ENCODE measurements at places on chromosomes 1 and 21.

DNA sequence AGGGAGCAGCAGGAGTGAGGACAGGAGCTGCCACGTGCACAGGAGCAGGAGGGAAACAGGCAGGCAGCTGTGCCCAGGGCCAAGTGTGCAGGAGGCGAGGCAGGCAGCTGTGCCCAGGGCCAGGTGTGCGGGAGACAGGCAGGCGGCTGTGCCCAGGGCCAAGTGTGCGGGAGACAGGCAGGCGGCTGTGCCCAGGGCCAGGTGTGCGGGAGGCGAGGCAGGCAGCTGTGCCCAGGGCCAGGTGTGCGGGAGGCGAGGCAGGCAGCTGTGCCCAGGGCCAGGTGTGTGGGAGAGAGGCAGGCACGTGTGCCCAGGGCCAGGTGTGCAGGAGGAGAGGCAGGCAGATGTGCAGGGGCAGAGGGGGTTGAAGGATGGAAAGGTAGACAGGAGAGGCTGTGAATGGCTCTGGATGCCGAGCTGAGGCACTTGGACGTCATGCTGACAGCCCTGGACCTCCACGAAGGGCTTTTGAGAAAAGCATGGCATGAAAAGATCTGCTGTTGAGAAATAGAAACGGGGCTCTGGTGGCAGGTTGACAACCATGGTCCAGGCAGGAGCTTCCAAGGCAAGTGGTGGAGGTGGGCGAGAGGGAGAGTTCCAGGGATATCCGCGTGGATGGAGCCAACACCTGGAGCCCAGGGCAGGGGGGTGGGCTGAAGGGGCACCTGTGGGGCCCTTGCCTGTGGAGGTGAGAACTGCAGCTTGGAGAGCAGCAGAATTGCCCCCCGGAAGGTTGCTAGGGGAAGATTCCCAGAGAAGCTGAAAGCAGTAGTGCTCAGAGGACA lies 19.1 kb upstream of the NPHP4 start:
- no peak for DNase-seq

DNA sequence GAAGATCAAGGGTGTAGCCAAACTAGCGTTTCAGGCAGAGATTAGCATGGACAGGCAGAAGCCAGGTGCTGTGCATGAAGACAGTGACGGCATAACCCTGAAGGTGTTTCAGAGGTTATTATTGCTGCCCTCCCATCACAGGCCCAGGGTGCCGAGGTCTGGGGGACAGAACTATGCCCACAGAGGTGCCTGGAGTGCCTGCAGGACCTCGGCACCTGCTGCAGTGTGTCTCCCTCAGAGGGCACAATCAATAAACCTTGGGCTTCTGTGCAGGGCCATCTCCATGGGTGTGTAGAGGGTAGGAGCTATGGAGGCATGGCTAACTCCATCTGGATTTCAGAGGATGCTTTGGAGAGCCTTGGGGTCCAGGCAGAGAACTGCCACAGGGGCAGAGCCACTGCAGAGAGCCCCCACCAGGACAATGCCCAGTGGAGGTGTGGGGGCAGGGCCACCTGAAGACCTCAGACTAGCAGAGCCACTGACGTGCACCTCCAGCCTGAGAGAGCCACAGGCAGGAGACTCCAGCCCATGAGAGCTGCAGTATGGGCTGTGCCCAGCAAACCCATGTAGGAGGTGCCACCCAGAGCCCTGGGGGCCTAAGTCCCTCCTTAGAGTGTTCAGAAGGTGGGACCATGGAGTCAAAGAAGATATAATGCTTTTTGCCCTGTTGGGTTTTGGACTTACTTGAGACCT lies 5.7 kb upstream of the ABCG1 start:
- DNase-seq, result no peak

- no peak for DNase-seq
Measured at GRCh38 chr1:27275696-27276095, 41.3 kb downstream of the WDTC1 start.

DNA sequence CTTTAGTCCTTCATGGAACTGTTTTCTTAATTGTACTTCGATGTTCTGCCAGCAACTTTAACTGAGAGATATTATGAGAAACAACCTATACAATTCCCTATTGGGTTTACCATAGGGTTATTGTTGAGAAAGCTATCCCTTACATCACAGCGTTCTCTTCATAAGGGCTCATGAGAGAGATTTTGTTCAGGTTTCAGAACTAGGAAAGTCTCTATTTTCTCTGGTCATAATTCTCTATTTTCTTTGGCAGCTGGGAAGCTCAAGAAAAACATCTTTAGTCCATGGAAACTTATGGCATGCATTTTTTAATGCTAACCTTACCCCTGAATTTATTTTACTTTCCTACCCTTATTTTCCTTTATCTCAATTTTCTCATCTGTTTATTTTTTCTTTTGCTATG lies 38.2 kb downstream of the NMNAT2 start:
- DNase-seq, result no peak

- no peak for DNase-seq
Measured at GRCh38 chr21:32641710-32642698, 29.8 kb upstream of the CFAP298 start.

DNA sequence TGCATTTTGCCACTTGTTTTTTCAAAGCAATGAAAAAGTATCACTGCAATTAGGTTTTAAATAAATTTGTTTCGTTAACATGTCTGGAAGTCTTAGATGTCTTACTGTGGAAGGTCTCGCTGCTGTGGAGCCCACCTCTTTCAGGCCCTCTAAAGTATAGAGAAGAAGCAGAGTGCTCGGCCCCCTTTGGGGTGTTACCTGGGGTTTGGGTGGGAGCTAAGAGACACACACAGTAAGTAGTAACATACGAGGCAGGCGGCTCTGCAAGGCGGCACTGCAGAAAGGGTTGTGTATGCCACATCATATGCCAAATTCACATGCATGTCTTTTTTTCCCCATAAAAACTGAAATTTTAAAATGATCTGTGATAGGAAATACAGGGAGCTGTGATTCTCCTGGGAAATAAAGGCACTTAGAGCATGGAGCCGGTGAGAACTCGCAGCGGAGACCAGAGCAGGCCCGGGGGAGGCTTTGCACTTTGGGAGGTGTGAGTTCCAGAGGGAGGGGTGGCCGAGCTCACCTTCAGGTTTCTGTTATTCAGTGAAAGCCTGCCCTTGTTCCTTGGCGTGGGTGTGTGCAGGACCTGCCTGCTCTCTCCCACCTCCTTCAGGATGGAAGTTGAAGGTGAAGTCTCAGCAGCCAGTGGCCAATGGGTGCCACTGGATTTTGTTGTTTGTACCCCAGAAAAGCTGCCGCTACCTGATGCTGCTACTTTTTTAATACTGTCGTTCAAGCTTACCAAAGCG lies 35.7 kb upstream of the PWP2 start:
- DNase-seq, result no peak

DNA sequence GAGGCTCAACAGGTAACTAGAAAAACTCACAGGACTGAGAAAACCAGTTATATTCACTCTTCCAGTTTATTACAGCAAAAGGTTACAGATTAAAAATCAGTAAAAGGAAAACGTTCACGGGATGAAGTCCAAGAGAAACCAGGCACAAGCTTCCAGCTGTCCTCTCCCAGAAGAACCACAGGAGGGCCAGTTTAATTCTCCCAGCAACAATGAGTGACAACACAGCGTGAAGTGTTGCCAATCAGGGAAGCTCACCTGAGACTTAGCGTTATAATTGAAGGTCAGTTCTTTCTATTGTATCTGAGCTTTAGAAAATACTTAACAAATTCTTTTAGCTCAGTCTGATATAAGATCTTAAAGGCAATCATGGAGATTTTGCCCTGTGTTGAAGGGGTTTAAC lies 65.2 kb upstream of the TNR start:
- no peak for DNase-seq
